ENCODE measurements at places on chromosomes 1 and 21.

GRCh38 chr21:45478115-45478801 is 64.0 kb downstream of the SLC19A1 start:
- DNase-seq = peak; percentile 58

DNA sequence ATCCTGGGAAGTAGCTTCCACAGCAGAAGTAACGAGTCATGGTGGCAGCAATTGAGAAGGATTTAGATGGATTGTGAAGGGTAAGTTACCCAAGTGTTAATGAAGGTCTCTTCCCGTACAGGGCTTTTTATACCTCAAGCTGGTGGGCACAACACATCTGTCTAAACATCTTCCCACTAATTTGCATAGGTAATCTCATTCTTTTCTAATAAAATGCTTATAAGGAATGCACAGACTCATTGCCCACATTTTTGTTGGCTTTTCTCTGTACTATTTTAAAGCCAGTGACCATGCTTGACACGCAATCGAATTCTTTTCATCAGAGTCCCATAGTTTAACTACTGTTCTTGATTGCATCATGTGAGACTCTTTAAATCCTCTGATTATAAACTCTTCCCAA is at the start of gene KRTAP7-1:
TSS of gene KRTAP7-1 (minus strand) at position 101 of the 400 bp plus-strand sequence. CDS start at position 40, 61 bp downstream.
- DNase-seq = peak; percentile 7

- no peak for DNase-seq
These were observed 133.1 kb downstream of the SMYD3 start for GRCh38 chr1:246373828-246374569.

DNA sequence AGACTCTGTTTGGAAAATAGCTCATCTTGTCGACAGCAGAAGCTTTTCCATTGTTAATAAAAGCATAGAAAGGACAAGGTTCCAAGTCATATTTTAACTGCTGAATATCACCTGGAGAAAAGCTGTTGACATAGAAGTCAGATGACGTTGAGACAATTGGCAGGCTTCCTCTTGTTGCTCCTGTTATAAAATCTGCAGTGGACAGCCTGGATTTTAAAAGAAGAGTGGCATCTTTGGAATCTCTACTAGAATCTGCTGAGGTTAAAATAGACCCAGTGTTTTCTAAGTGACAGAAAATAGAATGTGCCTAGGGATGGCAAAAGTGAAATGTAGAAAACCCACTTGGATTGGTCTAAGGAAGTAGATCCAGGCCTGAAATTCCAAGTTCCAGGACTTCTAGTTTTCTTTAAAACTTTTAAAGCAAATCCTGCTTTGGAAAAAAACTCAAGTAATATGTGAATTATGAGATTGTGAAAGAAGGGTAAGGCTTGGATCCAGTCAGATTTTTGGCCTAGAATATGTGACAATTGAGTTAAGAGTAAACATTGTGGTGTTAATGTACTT is 53.6 kb upstream of the NEXN start:
- peak; percentile 63 for DNase-seq
